Cardiac ventricle fibroblast (primary cell): ENCODE measurements at places on chromosomes 5 and 9. TPM values are rescaled to one million over a fixed set of nuclear protein-coding genes. Genes with fewer than 3 reads are reported as not detected.

Gene PCDHB15
- total RNA-seq: 1.6 and 1.7 TPM in 2 replicates

Gene SLC9A3
- total RNA-seq: 3.0 and 3.1 TPM in 2 replicates

Gene IFNA13
- total RNA-seq: not detected in 2 replicates

Gene NR2F1
- 43.0 and 45.7 TPM in 2 replicates for total RNA-seq

Gene ORM1
- not detected in 2 replicates for total RNA-seq

Gene FCN2
- not detected in 2 replicates for total RNA-seq

Gene EGFL7
- total RNA-seq: 32.2 and 35.9 TPM in 2 replicates

Gene CTSV
- total RNA-seq: not detected in 2 replicates

Gene ORM2
- not detected in 2 replicates for total RNA-seq

Gene ADAMTS16
- total RNA-seq: not detected in 2 replicates

Gene C1QTNF3
- 0.31 and 0.78 TPM in 2 replicates for total RNA-seq

Gene CBY3
- total RNA-seq: not detected in 2 replicates

Gene TNFSF15
- total RNA-seq: not detected in 2 replicates

Gene AJM1
- total RNA-seq: 1.1 and 1.4 TPM in 2 replicates

Gene C5orf46
- not detected in 2 replicates for total RNA-seq

Gene MELK
- total RNA-seq: 2.5 and 4.5 TPM in 2 replicates

Gene ZNF462
- total RNA-seq: 9.5 TPM in 2 replicates

Gene IL9
- not detected in 2 replicates for total RNA-seq

Gene NUDT12
- total RNA-seq: 7.8 TPM in 2 replicates

Gene GADD45G
- total RNA-seq: 0.64 and 1.6 TPM in 2 replicates

Gene IFNB1
- not detected in 2 replicates for total RNA-seq

Gene CFAP157
- not detected in 2 replicates for total RNA-seq

Gene SMIM33
- not detected in 2 replicates for total RNA-seq

Gene FBP1
- not detected in 2 replicates for total RNA-seq

Gene NDST1
- 98.7 and 108 TPM in 2 replicates for total RNA-seq

Gene ADAM19
- 8.0 and 8.8 TPM in 2 replicates for total RNA-seq

Gene GGTA1
- 0.25 and 1.1 TPM in 2 replicates for total RNA-seq

Gene CER1
- total RNA-seq: not detected in 2 replicates

Gene EQTN
- total RNA-seq: not detected in 2 replicates
